ENCODE measurements at places on chromosomes 1 and 21.

DNA sequence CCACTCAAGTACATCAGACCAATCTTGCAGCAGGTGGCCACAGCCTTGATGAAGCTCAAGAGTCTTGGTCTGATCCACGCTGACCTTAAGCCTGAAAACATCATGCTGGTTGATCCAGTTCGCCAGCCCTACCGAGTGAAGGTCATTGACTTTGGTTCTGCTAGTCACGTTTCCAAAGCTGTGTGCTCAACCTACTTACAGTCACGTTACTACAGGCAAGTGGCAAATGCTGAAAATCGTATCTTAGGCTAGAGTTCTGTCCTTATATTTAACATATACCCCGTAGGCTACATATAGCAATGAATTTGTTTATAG, 12.1 kb downstream of the HIPK1 start:
- DNase-seq = no peak

DNA sequence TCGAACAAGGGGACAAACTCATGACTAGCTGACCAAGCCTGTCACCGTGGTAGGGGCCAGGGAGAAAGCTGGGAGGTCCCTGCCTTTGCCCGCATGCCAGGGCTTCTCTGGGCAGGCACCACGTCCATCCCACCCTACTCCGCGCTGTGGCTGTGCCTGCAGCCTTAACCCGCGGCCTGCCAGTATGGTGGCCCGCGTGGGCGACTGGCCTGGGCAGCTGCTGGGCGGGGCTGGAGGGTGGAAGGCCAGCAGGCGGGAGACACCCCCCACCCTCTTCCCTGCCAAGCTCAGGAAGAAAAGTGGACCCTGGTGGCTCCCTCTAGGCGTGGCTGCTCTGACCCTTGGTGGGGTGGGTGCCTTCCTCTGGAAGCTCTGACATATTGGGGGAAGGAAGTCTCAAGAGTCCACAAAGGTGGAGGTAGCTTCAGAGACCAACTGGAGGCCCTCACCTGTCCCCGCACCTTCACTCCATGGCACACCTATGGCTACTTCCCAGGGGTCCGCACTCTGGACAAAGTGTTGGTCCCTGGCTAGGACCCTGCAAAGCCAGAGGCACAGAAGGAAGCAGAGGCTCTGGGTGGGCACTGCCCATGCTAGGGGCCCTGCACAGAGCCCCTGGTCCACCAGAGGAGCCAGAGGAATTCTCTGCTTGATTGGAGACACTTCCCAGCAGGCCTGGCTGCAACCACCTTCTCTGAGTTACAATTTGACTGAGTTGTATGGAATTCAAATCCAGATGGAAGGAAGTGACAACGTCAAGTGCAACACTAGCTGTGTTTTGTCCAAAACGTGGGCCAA, 3.3 kb upstream of the SKI start:
- no peak for DNase-seq

- DNase-seq = no peak
Measured at GRCh38 chr1:34590211-34590623, 164.6 kb upstream of the GJB5 start.

DNA sequence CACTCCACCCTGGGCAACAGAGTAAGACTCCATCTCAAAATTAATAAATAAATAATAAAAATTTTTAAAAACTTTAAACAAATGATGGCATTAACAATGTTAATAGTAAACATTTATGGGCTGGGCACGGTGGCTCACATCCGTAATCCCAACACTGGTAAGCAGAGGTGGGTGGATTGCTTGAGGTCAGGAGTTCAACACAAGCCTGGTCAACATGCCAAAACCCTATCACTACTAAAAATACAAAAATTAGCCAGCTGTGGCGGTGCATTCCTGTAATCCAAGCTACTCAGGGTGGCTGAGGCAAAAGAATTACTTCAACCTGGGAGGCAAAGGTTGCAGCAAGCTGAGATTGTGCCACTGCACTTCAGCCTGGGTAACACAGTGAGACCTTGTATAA, 9.0 kb upstream of the L1TD1 start:
- DNase-seq = no peak

DNA sequence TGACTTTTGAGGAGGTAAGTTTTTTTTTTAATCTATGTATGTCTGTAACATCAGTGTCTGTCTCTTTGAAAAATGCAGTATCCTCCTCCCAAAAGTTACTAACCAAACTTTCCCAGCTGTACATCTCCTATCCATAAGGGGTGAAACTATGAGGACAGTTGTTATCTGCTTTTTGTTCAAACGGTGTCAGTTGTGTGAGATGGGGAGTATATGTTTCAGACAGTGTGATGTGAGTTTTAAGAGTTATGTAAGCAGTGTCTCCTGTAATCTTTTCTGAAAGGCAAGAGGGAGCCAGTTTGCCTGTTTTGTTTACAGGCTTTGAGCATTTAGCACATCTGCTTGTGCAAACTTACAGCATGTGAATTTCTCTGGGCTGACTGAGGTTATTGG, 34.8 kb upstream of the CACYBP start:
- DNase-seq = no peak

- no peak for DNase-seq
Measured at GRCh38 chr1:28240024-28240423, 4.1 kb downstream of the ATP5IF1 start.

DNA sequence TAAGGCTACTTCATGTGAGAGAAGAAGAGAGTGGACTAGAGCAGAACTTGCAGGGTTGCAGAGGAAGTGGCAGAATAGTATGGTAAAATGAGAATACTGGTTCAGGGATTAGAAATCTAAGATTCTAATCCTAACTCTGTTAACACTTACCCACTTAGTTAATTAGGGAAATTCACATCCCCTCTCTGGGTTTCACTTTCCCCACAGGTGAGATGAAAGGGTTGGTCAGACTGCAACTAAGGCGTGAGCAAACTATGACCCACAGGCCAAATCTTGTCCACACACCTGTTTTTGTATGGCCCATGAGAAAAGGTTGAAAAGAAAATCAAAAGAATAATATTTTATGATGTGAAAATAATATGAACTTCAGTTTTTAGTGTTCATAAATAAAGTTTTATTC, 117.5 kb downstream of the MACF1 start:
- no peak for DNase-seq

- DNase-seq = no peak
Measured at GRCh38 chr1:55074455-55074854, 35.1 kb downstream of the PCSK9 start.

DNA sequence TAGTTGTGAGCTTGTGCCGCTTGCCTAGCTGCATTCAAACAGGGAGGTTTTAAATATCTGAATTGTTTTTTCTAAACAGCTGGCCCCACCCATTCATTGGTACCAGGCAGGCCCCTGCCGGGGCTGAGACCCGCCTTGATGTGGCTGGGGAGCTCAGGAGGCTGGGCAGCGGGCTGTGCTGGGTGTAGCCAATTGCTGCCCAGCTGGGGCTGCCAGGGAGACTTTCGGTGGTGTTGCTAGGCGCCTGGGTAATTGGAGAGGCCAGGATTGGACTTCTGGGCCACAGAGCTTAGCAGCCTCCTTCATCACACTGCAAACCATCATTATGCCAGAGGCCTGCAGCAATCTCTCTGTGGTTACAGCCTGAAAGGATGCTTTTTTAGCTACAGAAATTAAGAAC, 12.2 kb downstream of the RHBDL2 start:
- DNase-seq = no peak

DNA sequence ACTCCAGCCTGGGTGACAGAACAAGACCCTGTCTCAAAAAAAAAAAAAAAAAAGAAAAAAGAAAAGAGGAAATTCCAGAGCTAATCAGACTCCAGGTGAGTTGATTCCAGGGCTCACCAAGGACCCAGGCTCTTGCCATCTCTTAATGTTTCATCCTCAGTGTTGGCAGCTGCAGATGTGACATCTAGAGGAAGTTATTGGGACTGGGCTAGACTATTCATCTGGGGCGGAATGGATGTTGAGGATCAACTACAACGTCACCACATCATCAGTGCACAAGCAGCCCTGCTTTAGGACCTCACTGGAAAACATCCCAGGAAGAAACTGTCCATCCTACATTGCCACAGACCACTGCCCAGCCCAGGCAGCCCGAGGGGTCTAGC, 28.6 kb upstream of the PARP1 start:
- no peak for DNase-seq

GRCh38 chr1:89887270-89887669, 66.4 kb downstream of the LRRC8D start:
- DNase-seq = no peak

GRCh38 chr1:4510276-4510691, 144.1 kb upstream of the AJAP1 start:
- no peak for DNase-seq

DNA sequence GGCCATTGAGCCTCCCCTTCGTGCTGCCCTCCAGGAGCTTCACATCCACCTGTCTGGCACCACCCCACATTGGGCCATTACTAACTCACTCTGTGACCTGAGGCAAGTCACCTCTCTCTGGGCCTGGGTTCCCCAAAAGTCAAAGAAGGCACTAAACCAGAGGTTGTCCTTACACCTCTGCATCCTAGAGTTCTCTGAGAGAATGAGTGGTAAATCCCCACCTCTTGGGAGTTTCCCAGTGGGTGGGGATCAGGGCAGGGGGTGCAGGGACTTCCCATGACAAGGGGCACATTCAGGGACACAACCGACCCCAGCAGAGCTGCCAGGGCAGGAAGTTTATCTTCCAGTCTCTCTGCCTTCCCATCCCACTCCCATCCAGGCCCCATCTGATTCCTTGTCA, 99.7 kb downstream of the EPHB2 start:
- no peak for DNase-seq

- DNase-seq = no peak
Measured at GRCh38 chr1:58443986-58444868, 102.3 kb downstream of the OMA1 start.

DNA sequence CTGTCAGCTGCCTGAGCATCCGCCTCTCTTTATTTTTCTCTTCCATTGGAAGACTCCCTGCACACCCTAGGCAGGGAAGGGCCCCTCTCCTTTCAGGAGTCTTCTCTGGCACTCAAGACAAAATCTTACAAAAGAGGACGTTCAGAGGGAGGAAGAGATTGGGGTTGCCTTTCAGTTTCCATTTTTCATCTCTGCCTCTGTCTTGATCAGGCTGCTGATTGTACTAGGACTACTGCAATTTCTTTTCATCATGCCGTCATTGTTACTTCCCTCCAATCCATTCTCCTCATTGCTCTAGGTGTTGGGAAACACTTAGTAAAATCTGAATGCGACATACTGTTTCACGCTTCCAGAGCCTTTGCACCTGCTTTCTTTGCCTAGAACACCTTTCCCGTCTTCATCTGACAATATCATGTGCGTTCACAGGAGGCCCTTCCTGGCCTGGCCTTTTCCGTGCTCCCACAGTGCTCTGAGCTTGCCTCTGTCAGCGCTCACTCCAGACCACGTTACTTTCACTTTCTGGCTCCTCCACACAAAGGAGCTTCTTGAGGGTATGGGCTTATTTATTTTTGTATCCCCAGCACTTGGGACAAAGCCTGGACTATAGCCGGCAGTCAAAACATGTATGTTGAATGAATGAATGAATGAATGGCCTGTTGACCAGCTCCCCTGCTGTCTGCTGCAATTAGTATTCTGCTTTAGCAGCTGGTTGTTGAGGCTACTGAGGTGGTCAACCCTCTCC, 10.9 kb downstream of the LRRC71 start:
- no peak for DNase-seq

- DNase-seq = no peak
Measured at GRCh38 chr1:92443893-92444292, 42.8 kb downstream of the GFI1 start.

DNA sequence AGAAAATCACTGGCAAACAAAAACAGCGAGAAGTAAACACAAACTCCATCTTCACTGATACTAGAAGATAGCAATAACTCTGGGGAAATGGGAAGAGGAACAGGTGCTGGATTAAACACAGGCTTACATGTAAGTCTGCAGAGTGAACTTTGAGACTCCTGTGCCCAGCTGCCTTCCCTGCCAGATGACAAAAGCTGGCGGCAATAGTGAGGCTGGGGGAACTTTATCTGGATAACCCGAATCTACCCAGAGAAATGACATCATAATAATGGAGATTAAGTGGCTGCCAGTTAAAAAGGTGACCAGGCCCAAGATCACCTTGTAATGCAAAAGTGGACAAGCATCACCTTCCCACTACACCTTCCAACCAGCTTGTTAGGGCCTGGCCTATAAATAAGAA, 184.5 kb downstream of the CHRM3 start:
- DNase-seq = no peak

- DNase-seq = no peak
Measured at GRCh38 chr21:32537569-32537881, 47.8 kb downstream of the TCP10L start.

DNA sequence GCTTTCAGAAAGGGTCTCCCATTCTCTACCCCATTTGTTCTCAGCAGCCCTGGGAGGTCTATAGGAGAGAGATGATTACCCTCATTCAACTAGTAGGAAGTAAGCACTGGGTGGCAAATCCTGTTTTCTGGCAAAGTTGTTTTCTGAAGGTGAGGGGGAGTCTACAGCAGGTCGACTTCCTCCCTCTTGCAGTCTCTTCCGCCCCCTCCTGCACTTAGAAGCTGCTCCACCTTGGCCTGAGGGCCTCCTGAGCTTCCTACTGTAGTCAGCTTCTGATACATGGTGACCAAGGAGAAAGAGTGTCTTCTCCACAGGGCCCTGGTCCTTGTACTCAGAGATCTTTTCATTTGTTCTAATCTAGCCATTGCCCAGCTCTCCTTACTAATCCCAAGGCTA, 93.1 kb downstream of the RGL1 start:
- no peak for DNase-seq

GRCh38 chr21:27693376-27693775, 726.5 kb upstream of the ADAMTS5 start:
- DNase-seq = no peak

- no peak for DNase-seq
Measured at GRCh38 chr1:16145030-16145661, 10.7 kb downstream of the EPHA2 start.

DNA sequence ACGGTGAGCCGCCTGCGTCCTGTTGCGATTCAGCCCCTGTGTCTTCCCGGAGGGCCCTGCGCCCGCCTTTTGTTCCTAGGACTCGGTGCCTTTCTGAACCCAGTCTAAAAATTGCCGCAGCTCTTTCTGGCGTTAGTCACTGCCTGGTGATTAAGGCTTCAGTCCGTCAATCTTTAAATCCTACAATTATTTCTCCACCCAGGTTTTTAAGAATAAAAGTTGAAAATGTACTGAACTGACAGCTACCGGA, 16.2 kb upstream of the PDXK start:
- DNase-seq = no peak

DNA sequence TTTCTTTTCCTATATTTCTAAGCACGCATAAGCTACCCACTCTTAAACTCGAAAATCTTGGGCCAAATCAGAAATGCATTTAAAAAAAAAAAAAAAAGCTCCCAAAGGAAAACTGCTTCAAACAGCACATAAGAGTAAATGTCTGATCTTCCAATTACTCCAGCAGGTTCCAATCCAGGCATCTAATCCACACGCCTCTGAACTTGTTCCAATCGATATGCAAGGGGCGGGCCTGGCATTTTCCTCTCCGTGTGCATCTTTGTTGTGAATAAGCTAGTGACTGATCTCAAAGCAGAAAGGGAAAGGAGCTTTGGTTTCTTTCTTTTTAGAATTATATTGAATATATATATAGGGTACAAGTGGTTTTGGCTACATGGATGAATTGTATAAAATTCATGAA, 365.5 kb downstream of the PRDM2 start:
- DNase-seq = no peak

All from stimulated activated CD8-positive, alpha-beta memory T cell treated with anti-CD3 and anti-CD28 coated beads, Interleukin-4, amount 100 ng/mL, for 1 hour (primary cell).